Activated CD4-positive, CD25-positive, alpha-beta regulatory T cell treated with anti-CD3 and anti-CD28 coated beads, Interleukin-2, amount 50 U/mL, for 16 hours (primary cell): ENCODE measurements at places on chromosomes 3 and 15.

DNA sequence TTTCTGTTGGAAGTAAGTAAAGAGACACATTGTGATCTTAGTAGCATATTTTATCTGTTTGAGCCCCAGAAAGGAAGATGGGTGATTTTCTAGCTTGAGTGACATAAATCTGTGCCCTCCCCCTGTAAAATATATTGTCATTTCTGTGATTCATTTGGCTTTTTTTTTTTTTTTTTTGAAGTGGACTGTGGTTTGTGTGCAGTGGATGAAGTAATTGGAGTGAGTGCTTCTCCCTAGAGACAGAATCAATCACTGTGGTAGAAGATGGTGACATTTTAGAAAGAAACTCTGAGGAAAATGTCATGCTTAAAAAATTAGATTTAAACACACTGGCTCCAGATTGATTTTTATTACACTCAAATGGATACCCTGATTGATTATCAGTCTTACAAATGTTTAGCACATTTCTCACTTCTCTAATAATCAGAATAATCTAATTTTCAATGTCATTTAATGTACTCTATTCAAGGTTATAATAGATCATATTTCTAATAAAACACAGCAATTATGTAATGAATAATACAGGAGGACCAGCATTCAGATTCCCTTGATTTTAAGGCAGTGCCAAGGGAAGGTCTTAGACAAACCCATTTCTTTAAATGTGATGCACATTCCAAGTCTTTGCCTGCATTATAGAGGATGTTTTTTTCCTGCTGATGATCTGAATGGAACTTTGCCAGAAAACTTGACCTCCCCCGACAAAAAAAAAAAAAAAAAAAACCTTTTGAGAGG is 116.6 kb downstream of the TOP2B start:
- no peak for DNase-seq

GRCh38 chr3:67923796-67924195 is 269.4 kb upstream of the SUCLG2 start:
- DNase-seq, result no peak

GRCh38 chr3:123791898-123792297 is 92.2 kb downstream of the MYLK start:
- DNase-seq, result no peak

DNA sequence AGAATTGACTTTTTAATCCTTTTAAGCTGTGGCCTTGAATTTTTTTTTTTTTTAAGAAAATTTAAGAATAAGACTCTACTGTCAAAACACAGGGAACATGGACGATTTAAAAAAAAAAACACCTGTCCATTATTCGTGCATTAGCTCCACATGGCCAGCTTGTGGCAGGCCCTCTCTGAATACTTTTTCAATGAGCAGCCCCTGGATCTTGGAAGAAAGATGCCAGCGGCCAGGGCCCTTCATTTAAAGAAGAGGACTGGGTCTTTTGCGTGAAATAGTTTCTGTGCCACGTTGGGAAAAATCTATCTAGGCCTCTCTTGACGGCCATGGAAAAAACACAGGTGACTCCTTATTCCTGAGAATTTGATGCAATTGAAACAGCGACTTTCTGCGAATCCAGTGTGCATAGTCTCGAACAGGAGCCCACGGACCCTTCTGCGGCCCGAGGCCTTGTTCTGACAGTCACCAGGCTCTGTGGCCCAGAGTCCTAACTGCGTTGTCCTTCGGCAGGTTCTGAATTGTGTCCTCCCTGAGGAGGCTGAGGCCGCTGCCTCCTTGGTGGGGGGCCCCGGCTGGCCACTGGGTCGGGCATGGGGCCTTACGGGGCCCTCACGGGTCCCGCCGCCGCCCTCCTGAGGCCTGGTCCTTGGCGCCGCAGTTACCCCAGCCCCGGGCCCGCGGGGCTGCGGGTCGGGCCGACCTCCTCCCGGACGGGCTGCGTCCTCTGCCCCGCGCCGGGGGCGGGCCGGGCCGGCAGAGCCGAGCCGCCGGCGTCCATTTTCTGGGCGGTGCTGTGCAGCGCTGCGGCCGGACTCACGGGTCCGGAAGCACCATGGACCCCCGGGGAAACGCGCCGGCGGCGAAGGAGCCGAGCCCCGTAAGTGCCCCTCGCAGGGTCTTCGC is 33.5 kb downstream of the ZBTB38 start:
- DNase-seq, result no peak

DNA sequence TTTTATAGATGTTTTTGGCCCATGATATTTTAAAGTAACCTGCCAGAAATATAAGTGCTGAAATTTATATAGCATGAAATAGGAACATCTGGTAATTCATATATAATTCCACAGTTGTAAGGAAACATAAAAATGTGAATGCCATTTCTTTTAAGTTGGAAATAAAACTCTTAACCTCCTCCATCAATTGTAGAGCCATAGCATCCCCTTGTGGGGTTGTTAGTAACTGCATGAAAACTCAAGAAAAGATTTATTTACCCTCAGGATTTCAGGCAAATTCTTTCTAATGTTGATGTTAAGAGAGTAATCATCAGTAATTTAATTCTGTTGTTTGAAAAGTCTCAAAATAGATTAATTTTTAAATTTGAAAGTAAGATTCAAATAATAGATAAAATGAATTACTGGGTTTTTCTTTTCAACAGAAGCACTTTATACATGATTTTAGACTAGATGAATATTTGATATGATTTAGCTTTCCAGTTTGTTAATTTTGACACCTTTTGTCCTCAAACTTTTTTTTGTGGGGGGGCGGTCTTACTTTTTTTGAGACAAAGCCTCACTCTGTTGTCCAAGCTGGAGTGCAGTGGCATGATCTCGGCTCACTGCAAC is 74.7 kb downstream of the RASA2 start:
- DNase-seq, result peak; percentile 23

GRCh38 chr3:139473155-139473771 is 3.1 kb downstream of the RBP2 start:
- no peak for DNase-seq

DNA sequence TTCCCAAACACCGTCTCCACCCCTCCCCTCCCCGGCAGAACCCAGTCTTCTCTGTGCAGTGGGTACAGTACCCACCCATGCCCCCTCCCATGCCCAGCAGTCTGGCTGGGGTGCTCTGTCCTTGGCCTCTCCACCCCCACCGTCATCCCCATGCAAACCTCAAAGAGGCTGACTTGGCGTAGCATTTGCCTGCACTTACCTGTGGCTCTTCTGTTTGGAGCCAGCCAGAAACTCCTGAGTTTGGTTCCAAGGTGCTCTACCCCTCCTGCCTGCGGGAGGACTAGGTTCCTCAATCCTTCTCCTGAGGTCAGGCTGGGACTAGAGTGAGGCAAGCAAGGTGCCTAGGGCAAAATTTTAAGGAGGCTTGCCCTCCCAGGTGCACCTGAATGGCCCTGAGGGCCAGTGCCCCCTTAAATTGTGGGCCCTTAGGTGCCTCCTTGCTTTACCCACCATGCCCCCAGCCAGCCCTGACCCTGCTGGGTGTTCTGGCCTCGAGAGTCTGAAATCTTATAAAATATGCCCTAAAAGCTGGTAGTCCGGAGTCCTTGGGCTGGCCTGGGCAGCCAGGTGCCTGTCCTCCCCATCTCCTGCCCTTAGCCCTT is 47.1 kb upstream of the C15orf39 start:
- DNase-seq, result no peak

- DNase-seq, result no peak
These were observed 117.5 kb downstream of the PGPEP1L start for GRCh38 chr15:98889930-98890695.

GRCh38 chr3:132898141-132898540 is 140.1 kb upstream of the TMEM108 start:
- DNase-seq, result no peak

GRCh38 chr3:170766823-170767575 is 103.0 kb downstream of the RPL22L1 start:
- DNase-seq, result no peak

GRCh38 chr3:49171775-49172500 is 540 bp downstream of the KLHDC8B start:
- no peak for DNase-seq

DNA sequence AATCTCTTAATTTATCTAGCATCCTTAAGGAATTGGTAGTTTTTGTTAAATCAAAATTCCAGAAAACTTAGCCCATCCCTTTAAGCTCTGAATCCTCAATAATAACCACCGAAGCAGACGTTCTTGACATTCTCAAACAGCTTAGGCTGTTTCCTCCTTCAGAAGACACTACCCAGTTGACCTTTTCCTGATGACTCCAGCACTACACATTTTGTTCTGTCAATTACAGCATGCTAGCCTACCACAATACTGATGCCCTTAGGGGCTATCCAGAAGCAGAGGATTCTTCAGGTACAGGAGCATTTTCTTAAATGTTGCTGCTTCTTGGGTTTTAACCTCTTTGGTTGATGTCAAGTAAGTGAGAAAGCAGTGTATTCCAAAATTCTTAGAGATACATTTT is 33.4 kb downstream of the ETV5 start:
- DNase-seq, result no peak

- no peak for DNase-seq
These were observed 144.3 kb upstream of the ADAMTS9 start for GRCh38 chr3:64832098-64832497.

- DNase-seq, result no peak
These were observed 1.1 kb upstream of the ECT2 start for GRCh38 chr3:172749230-172749965.

DNA sequence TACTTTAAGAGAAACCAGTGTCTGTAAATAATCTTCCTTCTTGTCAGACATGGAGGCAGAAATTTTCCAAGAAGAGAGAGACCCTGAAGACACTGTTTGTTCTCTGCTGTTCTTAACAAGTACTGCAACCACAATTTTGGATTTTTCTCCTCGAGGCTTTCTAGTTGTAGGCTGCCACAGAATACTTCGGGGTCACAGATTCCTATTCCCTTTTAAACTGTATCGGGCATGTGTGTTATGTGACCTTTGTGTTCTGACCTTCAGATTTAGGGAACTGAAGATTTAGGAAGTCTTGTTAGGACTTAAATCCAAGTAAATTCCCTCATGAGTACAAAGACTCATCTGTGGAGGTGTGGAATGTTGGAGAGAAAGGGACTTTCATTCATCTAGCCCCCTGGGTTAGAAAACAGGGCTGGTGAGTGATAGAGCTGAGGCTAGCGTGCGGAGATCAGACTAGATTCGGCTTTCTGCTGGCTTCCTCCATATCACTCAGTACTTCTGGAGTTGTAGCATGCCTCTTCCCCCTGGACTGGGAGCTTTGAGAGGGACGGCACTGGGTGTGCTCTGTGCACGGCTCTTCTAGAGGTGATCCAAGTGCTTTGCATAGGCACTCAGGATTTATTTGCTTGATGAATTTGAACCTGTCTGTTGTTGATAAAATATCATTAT is 237.0 kb downstream of the LPP start:
- DNase-seq, result no peak

- no peak for DNase-seq
These were observed 35.4 kb downstream of the BCL2L10 start for GRCh38 chr15:52076889-52077781.

- DNase-seq, result no peak
These were observed 7.5 kb downstream of the HDGFL3 start for GRCh38 chr15:83200162-83200561.

GRCh38 chr3:187450431-187451190 is 82.4 kb downstream of the RTP4 start:
- no peak for DNase-seq

- DNase-seq, result peak; percentile 4
These were observed 433.8 kb upstream of the SUCLG2 start for GRCh38 chr3:68088216-68088615.

GRCh38 chr3:56131974-56132590 is 336.2 kb downstream of the ERC2 start:
- DNase-seq, result no peak

- no peak for DNase-seq
These were observed 57.2 kb downstream of the EPHB3 start for GRCh38 chr3:184618811-184619210.

DNA sequence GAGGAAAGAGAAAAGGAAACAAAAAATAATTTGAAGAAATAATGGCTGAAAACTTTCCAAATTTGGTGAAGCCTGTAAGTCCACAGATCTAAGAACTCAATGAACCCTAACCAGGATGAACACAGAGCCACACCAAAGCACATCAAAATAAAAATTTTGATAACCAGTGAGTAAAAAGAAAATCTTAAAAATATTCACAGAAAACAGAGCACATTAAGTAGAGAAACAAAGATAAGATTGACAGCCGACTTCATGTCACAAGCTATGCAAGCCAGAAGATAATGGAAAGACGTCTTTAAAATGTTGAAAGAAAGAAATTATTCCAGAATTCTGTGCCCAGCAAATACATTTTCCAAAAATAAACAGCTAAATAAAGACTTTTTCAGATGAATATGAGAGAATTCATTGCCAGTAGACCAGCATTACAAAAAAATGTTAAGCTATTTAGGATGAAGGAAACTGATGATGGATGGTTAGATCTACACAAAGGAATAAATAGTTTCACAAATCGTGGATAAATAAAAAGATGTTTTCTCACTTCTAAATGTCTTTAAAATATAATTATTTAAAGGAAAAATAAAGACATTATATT is 140.2 kb upstream of the SKOR1 start:
- no peak for DNase-seq

DNA sequence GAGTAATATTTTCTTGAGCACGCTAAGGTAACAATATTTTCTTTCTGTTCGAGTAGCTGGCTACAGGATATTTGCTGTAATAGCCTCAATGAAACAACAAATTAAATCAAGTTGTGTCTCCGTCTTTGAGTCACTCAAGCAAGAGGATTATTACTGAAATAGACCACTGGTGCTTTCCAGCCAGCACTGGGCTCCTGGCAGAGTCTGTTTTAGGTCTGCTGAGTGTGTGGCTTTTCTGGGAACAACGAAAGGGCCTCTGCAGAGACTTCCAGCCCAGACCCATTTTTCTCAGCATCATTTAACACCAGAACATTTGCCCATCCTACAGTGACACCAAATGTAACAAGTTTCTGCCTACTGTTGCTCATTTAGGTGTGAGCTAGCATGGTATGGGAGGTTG is 652.9 kb downstream of the MAGI1 start:
- DNase-seq, result no peak

DNA sequence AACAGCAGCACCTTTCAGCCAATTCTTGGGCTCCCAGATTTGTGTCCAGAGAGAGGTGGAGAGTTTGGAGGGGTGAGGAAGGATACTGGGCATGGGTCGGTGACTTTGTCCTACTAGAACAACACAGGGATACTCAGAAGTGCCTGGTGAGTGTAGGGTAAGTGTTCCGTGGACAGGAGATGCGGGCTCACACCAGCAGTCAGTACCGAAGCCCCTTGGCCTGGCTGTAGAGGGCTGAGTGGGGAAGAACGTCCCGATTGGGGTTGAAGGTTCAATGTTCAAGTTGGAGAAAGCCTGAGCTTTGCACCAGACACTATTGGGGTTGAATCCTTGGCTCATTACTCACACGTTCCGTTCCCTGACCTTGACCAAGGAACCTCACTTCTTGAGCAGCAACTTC is 40.8 kb upstream of the SLC6A11 start:
- DNase-seq, result no peak
